ENCODE measurements at places on chromosomes 13 and 19.

DNA sequence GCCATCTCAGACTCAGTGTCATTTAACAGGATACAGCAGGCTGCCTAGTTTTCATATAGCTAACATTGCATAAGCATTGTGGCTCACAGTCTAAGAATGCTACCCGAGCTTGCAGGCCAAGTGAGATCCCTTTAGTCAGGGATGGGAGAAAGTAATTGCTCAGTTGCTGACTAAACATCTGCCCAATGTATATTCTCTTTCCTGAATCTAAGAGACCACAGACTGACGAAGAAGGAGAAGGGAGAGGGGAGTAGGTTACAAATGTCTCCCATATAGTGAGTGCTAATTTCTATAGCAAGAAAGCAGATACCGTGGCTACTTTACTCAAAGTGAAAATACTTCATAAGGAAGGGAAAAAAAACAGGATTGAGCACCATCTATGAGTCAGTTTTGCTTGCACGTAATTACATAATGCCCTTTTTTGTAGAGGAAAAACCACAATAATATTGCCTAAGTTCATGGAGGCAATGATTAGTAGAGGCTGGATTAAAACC lies 453.9 kb downstream of the COG6 start:
- no peak for DNase-seq

- DNase-seq: no peak
Measured at GRCh38 chr13:113942591-113943103, 31.2 kb downstream of the C13orf46 start.

GRCh38 chr19:33621811-33622504 lies at the start of gene CHST8:
Gene CHST8, plus strand, starts transcription at chr19:33621953. Its CDS starts 67,309 bp downstream, at chr19:33689262.
- DNase-seq: no peak

DNA sequence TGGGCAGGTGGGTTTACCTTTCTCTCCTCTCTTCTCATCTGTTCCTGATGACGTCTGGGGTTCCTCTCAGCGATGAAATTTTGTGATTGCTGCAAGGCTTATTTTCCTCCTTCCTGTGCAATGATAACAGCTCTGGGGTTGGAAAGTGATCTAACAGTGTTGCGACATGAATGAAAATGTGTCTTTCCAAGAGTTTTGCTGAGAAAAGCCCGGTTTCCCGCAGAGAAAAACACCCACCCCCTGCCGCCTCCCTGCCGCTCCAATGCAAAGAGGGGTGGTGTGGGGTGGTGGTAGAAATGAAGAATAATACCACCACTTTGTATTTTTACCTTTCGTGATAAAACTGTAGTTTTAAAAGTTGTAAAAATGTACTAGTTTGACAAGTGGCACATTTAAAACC lies 232.0 kb downstream of the OLFM4 start:
- no peak for DNase-seq

DNA sequence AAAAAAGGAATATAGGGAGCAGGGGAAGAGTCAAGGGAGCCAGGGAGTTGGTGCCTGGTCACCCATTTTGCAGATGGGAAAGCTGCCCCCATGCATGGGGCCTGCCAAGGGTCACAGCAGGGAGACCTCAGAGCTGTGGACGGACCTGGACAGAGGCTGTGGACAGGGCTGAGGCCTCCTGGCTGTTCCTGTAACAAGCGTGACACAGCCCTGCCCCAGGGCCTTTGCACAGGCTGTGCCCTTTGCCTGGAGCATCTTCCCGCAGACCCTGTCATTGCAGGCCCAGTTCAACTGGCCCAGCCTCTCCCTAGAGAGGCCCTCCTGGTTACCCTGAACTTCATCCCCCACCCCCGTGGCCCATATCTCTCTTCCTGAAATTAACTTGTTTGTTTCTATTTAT lies 6.4 kb downstream of the TNFAIP8L1 start:
- DNase-seq: no peak

- DNase-seq: no peak
Measured at GRCh38 chr13:110294146-110294545, 12.8 kb downstream of the COL4A1 start.

- no peak for DNase-seq
Measured at GRCh38 chr19:3176715-3177501, 1.7 kb upstream of the S1PR4 start.

DNA sequence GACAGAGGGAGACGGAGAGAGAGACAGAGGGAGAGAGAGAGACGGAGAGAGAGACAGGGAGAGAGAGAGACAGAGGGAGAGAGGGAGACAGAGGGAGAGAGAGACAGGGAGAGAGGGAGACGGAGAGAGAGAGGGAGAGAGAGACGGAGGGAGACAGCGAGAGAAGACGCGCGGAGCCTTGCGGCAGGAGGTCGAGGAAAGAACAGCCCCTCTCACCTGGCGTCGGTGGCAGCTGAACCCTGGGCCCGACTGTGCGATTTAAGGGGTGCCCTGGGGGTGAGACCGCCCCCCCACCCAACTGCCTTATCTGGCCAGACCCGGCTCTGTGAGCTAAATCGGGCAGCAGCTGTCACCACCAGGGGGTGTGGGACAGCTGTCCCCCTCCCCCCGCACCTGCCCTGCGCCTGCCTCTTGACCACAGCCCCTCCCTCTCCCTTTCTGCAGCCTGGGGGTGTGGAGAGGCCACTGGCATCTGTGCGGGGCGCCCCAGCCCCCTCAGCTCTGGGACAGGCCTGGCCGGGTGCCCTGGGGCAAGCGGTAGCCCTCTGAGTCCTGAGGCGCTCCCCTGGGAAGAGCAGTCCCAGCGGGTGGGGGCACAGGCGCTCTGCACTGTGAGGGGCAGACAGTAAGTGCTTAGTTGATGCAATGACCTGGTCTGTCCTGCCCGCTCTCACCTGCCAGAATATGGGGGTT lies 10.8 kb downstream of the JOSD2 start:
- no peak for DNase-seq

DNA sequence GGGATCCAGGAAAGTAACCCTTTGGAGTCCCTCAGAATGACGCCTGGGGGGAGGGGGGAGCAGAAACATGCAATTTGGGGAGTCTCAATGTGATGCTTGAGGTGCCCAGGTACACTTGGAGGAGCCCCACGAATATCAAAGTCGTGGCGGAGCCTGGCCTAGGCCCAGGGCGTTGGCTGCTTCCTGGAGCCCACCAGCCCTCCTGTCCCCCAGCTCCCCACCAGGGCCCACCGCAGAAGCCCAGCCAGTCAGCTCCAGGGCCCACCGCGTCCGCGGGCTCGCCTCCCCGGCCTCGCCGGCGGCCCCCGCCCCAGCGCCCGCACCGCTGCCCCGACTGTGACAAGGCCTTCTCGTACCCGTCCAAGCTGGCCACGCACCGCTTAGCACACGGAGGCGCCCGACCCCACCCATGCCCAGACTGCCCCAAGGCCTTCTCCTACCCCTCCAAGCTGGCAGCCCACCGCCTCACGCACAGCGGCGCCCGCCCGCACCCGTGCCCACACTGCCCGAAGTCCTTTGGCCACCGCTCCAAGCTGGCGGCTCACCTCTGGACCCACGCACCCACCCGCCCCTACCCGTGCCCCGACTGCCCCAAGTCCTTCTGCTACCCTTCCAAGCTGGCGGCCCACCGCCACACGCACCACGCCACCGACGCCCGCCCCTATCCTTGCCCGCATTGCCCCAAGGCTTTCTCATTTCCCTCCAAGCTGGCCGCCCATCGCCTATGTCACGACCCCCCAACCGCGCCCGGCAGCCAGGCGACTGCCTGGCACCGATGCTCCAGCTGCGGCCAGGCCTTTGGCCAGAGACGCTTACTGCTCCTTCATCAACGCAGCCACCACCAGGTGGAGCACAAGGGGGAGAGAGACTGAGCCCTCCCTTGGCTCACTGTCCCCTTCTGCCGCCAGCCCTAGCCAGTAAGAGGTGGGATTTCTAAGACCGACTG lies 2.1 kb downstream of the ZNF575 start:
- DNase-seq: no peak

- DNase-seq: no peak
Measured at GRCh38 chr13:67763384-67763783, 533.2 kb upstream of the PCDH9 start.

DNA sequence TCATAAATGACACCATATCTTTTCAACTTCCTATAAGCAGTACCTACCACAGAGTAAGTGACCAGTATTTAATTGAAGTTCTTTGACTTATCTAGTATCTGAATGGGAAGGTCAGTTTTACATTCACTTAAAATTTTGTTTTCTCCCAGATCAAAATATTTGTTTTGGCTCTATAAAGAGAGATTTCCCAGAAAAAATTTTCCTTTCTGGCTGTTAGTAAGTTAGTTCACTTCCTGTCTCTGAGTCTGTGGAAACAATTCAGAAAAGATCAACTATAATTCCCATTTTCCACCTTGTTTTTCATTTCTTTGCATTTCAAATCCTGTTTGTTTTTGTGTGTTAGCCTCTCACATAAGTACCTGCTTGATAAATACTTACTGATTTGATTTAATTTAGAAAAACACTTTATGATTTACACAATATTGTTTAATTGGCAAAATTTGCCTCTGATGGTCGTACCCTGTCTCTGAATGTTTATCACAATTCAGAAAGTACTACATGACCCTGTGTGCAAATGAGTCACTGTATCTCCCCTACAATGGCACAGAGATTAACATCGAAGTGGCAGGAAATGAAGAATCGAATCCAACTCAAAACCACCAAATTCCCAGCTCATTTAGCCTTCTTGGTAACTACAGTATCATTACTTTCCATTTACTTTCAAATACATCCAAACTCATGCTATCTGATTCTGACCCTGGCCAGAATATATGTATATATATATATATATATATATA lies 15.4 kb upstream of the MED4 start:
- no peak for DNase-seq

GRCh38 chr13:49029570-49029969 lies 53.9 kb downstream of the FNDC3A start:
- no peak for DNase-seq

- DNase-seq: no peak
Measured at GRCh38 chr13:35990196-35990595, 141.0 kb downstream of the DCLK1 start.

GRCh38 chr13:98889419-98890085 lies 88.3 kb downstream of the DOCK9 start:
- no peak for DNase-seq

DNA sequence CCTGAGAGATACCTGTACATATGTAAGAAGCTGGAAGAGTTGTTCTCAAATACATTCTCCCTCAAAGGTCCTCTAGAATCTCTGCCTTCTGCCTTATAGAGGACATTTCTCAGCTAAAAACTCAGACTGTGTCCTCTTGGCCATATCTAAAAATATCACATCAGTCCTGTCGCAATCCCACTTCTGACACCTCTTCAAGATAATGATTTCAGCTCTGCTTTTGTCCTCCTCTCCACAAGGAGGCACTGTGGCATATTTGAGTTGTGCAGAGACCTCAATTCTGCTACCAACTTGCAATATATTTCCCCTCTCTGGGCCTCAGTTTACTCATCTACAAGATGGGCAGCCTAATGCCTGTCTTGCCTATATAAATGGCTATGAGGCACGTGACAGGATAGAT lies 16.6 kb downstream of the ADAMTS10 start:
- no peak for DNase-seq

GRCh38 chr13:58999851-59000250 lies 1163.9 kb downstream of the DIAPH3 start:
- DNase-seq: no peak

DNA sequence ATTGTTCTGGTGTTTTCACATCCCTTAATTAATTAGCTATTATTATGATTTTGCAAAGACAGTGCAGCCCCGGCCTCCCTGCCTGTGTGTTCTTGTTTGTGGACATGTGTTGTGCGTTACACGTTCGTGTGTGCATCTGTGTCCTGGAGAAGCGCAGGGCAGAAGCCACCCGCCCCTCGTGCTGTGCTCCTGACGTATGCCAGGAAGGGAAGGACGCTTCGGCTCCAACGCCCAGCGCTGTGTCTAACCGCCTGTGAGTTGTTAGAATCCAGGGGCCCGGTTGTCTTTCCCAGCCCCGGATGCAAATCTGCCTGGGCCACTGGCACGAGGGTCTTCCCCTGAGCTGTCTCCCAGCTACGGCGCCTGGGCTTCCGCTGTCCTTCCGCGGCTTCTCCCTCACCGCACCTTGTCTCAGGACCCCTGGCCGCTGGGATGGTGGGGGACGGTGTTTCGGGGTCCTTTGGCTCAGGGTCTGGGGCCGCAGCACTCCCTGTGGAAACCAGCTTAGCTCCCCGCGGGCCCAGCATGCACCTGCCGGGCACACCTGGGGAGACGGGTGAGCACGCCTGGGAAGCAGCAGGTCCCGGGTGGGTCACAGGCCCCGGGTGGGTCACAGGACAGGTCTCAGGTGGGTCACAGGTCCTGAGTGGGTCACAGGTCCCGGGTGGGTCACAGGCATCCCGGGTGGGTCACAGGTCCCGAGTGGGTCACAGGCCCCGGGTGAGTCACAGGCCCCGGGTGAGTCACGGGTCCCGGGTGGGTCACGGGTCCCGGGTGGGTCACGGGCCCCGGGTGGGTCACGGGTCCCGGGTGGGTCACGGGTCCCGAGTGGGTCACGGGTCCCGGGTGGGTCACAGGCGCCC lies 51.5 kb downstream of the GAS6 start:
- DNase-seq: no peak

GRCh38 chr19:44647144-44647543 lies 3.4 kb downstream of the PVR start:
- DNase-seq: no peak

- no peak for DNase-seq
Measured at GRCh38 chr13:31310786-31311185, 111.0 kb downstream of the B3GLCT start.

- DNase-seq: no peak
Measured at GRCh38 chr19:43784981-43785808, 4.4 kb upstream of the KCNN4 start.

DNA sequence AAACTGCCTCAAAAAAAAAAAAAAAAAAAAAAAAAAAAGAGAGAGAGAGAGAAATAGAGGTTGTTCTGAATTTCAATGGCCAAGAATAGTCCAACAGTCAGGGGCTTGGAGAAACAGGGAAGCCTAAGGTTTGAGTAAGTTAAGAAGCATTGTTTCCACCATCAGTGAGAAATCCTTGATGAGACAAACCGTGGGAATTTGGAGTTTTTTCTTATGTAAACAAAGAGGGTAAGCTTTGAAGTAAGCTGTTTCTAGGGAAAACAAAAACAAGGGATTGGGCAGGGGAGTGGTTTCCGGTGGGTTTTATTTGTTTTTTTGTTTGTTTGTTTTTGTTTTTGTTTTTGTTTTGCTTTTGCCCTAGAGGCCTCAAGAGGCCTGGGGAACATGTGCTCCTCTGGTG lies 11.2 kb upstream of the ERVV-1 start:
- DNase-seq: no peak

DNA sequence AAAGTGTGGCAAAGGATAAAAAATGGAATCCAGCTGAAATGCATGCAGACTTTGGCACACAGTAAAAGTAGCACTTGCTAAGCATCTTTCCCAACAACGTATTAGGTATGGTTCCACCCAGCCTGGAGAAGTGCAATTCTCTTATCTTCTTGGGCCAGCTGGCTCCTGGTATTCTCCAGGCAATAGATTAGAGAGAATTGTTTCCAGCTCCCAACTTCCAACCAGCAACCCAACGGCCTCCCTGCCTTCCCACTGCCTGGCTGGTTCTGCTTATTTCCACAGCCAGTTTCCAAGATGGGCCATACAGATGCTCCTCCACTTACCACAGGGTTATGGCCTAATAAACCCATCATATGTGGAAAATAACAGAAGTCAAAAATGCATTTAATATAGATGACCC lies 133.4 kb downstream of the OXGR1 start:
- no peak for DNase-seq

Measured in GM12878 (cell line).